ENCODE measurements at places on chromosomes 16 and 17. TPM values are rescaled to one million over a fixed set of nuclear protein-coding genes. Genes with fewer than 3 reads are reported as not detected.

The SLFN14 gene
- not detected for total RNA-seq

The FMNL1 gene
- 35.8 TPM for total RNA-seq

The UBE2Z gene
- total RNA-seq, result 125 TPM

The CDH13 gene
- total RNA-seq, result not detected

The TK1 gene
- total RNA-seq, result 241 TPM

The SHISA9 gene
- not detected for total RNA-seq

The ALOX15B gene
- total RNA-seq, result not detected

The KRT28 gene
- total RNA-seq, result not detected

The EVI2A gene
- total RNA-seq, result not detected

All from A549 treated with RU486 at 1 μM for 4 hours (cell line).